Activated CD8-positive, alpha-beta memory T cell treated with anti-CD3 and anti-CD28 coated beads for 48 hours (primary cell): ENCODE measurements at places on chromosomes 4 and X.

- no peak for DNase-seq
These were observed 288.4 kb downstream of the KLHL4 start for GRCh38 chrX:87805829-87806490.

GRCh38 chr4:173264684-173265185 is 69.4 kb downstream of the HMGB2 start:
- no peak for DNase-seq

GRCh38 chr4:84901173-84901572 is 65.3 kb downstream of the WDFY3 start:
- DNase-seq: no peak

- peak; percentile 10 for DNase-seq
These were observed 674 bp downstream of the SH3D19 start for GRCh38 chr4:151324752-151325110.

DNA sequence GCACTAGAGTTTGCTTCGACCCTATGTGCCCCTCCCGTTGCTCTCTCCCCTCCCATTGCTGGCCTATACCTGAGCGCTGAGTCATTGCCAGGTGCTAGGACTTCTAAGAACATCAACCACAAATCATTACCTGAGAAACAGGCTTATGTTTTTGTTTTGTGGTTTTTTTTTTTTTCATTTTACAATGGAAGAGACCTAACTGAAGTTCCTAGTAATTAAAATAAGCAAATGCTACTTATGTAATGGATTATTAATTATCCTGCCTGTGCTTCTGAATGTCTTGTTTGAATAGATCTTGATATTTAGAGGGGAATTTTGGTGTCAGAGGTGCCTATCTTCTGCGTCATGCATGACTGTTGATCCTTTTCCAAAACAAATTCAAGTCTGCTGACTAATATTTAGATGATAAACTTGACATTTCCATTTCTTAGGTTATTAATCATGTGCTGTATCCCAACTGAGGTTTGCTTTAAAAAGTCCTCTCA is 275.4 kb upstream of the CPEB2 start:
- DNase-seq: no peak

DNA sequence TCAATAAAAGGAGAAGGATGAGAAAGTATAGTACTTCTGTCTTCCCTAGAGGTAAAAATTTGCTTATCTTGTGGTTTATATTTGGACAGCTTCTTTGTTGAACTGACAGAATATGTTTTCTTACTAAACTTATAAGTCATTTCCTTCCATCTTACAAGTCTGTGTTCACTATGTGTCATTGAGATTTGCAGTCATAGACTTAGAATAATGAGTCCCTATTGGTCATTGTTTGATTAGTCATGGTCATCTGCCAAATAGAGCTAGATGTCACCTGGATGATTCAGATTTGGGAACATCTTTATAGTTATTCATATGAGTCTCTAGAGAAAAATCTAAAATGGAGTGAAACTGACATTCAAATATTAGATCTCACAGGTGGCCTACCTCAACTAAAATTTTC is 51.5 kb downstream of the SPATA18 start:
- DNase-seq: no peak

DNA sequence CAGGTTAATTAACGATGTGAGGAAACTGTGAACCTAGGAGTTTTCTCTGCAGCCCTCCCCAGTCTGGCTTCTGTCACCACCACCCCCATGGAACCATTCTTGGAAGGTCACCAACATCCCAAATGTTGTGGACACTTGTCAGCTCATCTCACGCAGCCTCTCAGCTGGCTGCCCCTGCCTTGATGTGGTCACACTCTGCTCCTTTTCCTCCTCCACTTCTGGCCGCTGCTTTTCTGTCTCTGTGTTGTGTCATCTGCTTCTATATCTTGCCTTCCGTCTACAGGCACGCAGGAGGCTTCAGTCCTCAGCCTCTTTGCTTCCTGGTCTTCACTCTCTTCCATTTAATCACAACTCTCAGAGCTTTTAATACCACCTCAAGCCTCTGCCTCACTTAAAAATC is 371.5 kb upstream of the SLIT2 start:
- no peak for DNase-seq
